Glomerular endothelial cell (primary cell): ENCODE measurements at places on chromosomes 7 and 10. TPM values are rescaled to one million over a fixed set of nuclear protein-coding genes. Genes with fewer than 3 reads are reported as not detected.

DNA sequence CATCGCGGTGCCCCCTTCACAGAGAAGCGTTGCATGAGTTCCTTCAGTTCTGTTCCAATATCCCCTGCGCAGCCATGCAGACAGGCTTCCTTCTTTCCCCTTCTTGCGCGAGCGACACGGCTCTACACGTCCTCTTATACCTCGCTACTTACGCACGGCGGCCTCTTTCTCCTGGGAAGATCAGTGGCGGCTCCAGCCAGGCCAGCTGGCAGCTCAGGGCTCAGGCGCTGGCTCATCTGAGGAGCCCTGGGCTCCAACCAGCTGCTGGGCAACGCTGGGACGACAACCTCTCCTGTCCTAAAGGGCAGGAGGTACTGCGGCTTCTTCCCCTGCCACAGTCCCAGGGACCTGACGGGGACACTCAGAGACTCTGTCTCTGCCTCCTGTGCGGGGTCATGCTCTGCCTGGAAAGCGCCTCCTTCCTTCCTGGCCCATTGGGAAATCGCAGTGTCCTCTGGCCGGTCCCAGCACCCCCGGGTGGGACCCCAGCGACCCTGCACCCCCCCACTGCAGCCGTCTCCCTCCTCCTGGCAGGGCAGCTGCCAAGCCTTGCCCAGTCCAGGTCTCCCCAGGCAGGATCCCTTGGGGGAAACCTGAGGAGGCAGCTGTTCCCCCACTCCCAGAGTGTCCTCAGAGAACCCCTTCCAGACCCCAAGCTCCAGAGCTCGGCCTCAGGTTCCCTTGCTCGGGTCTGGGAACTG lies 5.0 kb upstream of the FAM20C start:
- no peak for DNase-seq

DNA sequence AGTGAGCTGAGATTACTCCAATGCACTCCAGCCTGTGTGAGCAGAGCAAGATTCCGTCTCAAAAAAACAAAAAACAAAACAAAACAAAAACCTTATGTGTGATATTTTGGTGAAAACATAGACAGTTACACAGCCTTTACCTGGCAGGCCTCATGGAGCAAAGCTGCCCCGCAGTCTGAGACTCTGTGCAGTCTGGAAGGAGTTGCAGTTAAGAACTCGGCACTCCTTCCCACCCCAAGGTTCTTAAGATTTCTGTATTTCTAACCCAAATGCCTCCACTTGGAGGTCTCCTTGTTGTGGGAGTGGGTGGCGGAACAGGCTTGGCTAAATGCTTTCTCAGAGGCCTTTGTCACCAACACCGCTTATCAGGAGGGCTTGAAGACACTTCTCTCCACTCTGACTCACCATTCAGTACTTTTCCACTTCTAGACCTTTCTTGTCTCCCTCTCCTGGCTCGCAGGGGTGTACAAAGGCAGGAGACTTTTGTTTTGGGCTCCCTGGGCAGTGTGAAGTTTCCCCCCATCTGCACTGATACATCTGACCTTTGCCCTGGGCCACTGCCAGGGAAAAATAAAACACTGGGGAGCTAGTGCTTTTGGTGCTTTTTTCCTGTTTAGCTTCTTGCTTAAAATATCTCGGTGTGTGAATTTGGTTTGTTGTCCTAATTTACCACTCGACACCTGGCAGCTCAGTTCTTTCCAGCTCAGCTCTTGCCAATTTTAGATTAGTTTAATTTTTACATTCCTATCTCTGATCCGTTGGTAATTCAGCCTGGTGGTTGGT lies 51.3 kb upstream of the MAGI2 start:
- DNase-seq = no peak

- no peak for DNase-seq
Measured at GRCh38 chr7:157136372-157136771, 2.4 kb upstream of the UBE3C start.

Gene ETV1
- total RNA-seq = 6.5 and 15.2 TPM in 2 replicates

Gene PON3
- not detected in 2 replicates for total RNA-seq

DNA sequence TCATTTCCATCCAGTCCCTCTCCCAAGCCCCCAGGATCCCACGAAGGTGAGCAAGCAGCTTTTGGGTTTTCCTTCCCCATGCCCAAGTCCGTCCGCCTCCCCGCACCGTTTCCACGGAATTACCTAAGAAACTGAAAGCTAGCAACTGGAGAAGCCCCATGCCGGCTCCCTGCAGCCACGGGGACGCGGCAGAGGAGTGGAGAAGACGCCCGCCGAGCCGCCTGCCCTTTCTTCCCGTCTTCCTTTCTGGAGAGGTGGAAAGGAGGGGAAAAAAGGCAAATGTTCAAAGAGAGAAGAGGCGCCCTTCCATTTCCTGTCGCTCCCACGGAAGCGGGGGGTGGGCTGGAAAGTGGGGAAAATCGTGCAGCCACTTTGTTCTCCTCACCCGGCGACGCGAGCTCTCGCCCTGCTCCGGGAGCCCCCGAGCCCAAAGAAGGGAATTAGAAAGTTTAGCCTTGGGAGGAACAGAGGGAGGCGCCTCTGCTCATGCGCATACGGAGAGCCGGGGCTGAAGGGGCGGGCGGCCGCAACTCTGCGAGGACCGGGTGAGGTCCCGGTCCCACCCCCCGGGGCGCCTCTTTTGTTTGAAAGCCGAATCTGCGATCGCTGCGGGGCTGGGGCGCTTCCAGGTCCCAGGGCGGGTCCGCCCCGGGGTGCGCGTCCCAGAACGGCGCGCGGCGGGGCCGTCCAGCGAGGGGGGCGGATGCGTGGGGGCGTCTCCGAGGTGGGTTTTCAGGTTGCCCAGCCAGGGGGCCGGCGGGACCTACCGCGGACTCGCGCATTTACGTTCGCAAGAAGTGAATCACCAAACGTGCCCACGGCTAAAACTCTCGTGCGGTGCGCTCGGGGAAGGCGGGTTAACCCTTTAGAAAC lies at the start of gene LAMB1:
TSS of gene LAMB1 (minus strand) at position 436 of the 873 bp plus-strand sequence. CDS start at position 160, 276 bp downstream.
- DNase-seq = no peak

Gene NPY
- not detected in 2 replicates for total RNA-seq
